ENCODE measurements at places on chromosomes 16 and 17. TPM values are rescaled to one million over a fixed set of nuclear protein-coding genes. Genes with fewer than 3 reads are reported as not detected.

ASGR1 gene
- 0.85 TPM for total RNA-seq

C17orf50 gene
- total RNA-seq = not detected

ALOX15B gene
- total RNA-seq = 0.85 TPM

CIBAR2 gene
- total RNA-seq = not detected

TBC1D3B gene
- total RNA-seq = not detected

MYL4 gene
- total RNA-seq = not detected

SLC52A1 gene
- not detected for total RNA-seq

ABAT gene
- total RNA-seq = 7.2 TPM

PSMD7 gene
- total RNA-seq = 66.3 TPM

SLC5A11 gene
- not detected for total RNA-seq

TMC8 gene
- total RNA-seq = under 0.01 TPM

All from pericardium fibroblast (primary cell).